ENCODE measurements at places on chromosomes 11 and 22.

DNA sequence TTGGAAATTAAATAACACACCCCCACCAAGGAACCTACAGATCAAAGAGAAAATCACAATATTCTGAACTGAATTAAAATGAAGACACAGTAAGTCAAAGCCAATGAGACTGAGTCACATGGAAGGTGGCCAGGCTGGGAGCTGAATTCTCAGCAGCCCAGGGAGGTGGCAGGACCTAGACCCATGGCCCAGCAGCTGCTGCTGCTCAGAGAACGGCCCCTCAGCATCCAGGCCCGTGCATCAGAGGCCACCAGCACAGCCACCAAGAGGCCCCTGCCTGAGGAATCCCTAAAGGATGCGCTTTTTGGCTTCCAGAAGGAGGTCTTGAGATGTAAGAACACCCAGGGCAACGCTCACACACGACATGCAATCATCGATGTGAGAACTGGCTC lies 35.0 kb downstream of the TBX1 start:
- no peak for DNase-seq

DNA sequence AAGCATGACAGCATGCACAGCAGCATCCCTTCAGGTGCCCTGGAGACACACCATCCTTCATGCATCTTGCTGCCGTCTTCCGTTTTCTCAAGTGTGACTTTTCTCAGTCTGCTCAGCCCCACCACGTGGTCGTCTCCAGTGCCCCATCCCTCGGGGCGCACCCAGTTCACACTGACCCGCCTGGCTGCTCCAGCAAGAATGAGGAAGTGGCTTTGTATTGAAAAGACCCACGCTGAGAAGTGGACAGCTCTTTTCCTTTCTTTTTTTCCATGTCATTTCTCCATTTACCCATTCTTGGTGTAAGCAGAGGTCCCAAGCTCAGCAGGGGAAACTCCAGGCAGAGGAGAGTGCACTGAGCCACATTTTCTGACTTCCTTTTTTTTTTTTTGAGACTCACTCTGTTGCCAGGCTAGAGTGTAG lies 14.5 kb downstream of the SERPINH1 start:
- no peak for DNase-seq

- no peak for DNase-seq
Measured at GRCh38 chr11:33692013-33692504, 8.6 kb downstream of the C11orf91 start.

GRCh38 chr22:37109242-37109917 lies at the start of gene TMPRSS6:
Gene TMPRSS6, minus strand, starts transcription at chr22:37109713. Its CDS starts 6,296 bp downstream, at chr22:37103417.
- DNase-seq, result no peak

DNA sequence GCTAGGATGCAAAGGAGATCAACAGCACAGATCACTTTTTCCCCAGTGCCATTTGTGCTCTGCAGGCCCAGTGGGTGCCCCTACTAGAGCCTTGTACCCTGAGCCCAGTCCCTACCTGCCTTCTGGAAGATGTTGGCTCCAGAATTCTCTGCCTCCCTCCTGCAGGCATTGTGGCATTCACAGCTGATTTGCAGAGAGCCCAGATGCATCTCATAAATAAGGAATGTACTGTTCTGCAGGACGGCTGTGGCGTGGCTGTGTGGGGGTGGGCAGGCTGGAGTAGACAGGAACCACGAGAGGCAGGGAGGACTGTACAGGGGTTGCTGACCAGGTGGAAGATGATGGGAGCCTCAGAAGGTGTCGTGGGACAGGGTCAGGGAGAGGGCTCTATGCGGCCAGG lies 11.2 kb upstream of the MIAT start:
- DNase-seq, result no peak

DNA sequence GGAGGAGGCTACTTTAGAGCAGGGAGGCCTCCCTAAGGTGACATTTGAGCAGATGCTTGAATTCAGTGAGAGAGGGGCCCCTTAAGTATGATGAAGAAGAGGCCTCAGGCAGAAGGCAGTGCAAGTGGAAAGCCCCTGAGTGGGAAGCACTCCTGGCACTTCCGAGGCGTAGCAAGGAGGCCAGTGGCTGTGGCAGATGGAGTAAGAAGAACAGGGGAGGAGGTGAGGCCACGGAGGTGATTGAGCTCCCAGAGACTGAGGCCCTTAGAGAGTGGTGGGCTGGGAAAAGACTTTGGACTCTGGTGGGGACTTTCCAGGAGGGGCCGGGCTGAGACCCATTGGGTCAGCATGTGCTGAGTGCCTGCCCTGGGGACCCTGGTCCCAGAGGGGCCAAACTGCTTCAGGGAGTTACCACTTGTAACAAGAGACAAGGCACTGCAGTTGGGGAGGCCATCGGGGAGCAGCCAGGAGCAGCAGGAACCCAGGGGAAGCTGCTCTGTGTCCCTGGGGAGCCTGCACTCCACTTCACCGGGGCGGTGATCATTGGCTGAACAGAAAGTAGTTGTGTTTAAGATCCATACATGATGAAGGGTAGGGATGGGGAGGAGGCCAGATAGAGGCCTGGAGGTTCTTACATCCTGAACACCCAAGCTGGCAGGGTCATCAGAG lies 2.5 kb upstream of the CENPM start:
- DNase-seq, result no peak

- DNase-seq, result no peak
Measured at GRCh38 chr22:40498420-40499208, 128.2 kb downstream of the SGSM3 start.

GRCh38 chr11:92707665-92708064 lies 261.8 kb upstream of the MTNR1B start:
- DNase-seq, result no peak

Measured in activated CD8-positive, alpha-beta memory T cell treated with anti-CD3 and anti-CD28 coated beads for 1 hour (primary cell).